Stimulated activated CD4-positive, alpha-beta T cell treated with anti-CD3 and anti-CD28 coated beads, TNF-alpha, amount 100 ng/mL, for 4 hours (primary cell): ENCODE measurements at places on chromosomes 6 and 20.

DNA sequence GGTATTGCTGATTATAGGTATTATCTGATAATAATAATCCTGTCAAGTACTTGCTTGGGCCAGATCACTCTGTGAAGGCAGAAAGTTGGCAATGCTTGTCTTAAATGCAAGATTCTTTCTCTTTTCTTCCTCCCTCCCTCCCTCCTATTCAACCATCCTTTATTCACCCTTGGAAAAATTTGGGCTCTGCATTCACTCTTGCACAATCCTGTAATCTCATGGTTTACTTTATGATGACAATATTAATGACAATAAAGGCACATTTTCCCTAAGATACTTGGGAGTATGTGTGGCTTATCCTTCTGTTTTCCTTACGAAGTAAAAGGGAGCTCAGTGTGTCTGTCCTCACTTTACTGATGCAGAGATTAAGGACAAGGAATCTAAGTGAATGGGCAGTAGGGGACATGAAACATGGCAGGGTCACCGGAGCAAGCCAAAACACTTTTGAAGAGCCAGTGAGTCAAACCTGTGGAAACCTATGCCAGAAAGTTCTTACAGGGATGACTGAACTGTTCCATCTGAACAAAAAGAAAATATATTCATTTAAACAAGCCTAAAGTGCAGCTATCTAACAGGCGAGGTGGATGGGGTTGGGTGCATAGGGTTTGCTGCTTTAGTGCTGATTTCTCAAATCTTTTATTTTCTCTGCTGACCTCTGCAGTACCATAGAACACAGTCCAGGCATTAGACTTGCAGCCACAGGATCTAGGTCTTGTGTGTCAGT lies 14.6 kb upstream of the RIPOR2 start:
- no peak for DNase-seq

DNA sequence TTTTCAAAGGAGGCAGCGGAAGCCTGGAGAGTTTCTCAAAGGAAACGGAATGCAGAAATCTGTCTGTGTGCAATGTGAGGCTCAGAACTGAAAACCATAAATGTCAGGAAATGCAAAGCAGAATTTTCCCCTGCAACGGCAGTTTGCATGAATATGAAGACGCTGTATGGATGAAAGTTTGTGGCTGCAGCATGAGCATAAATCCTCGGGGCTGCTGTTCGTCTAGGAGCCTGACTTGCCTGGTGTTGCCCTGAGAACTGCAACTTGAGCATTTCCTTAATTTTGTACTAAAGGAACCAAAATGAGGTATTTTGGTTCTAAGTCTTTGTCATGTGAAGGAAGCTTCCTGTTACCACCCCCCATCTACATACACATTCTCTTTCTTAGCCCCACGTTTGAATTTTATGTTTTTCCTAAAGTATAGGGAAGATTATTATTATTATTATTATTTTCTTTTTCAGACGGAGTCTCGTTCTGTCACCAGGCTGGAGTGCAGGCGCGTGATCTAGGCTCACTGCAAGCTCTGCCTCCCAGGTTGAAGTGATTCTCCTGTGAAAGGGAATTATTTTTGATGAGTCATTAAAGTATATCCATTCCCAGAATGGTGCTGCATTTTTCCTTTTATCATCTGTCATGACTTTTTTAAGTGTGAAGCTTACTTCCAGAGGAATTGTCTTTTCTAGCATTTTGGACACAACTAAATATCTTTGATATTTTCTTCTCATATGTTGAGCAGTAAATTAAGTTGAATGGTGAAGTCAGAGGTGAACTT lies 33.1 kb downstream of the MTHFD1L start:
- DNase-seq, result no peak

DNA sequence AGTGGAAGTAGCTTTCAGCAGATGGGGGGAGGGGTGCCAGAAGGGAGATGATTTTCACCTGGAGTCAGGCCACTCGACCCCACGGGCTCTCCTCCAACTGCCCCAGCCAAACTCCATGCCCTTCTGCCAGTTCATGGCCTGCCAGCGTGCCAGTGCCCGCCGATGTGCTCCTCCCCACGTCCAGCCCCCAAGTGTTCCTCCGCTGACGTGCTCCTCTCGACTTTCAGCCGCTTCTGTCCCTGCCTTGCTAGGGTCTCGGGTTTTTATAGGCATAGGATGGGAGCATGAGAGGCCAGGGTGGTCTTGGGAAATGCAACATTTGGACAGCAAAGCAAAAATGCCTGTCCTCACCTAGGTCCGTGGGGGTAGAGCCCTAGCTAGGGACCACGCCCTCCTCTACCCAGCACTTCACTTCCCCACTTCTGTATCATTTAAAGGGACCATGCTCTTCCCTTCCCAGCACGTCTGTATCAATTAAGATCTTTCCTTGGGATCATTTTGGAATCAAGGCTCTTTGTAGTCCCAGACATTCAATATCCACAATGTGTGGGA lies 54.4 kb downstream of the PRND start:
- DNase-seq, result no peak

DNA sequence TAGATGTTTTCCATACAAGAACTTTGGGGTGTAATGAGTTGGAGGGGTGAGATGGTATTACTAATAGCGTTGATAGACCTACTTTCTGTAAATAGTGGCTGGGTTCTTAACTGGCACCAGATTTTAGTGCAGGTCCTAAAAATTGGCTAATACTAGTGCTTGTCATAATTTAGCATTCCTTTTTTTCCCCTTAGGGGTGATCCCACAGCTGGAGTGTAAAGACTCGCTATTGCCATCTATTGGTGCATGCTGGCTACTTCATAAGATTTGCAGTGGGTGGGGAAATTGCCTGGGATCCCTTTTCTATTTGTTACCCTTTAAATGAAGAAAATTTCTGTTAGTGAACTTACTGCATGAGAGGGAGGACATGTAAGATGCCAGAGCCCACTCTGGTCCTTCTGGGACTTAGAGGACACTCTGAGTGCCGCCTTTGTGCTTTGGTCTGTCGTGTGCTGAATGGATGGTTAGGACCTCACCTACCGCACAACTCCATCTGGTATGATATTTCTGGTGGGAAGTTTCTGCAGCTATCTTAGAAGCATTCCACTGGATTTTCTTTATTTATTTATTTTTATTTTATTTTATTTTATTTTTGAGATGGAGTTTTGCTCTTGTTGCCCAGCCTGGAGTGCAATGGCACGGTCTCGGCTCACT lies 195.5 kb downstream of the JARID2 start:
- no peak for DNase-seq

GRCh38 chr6:142846883-142847287 lies 98.1 kb downstream of the HIVEP2 start:
- no peak for DNase-seq

DNA sequence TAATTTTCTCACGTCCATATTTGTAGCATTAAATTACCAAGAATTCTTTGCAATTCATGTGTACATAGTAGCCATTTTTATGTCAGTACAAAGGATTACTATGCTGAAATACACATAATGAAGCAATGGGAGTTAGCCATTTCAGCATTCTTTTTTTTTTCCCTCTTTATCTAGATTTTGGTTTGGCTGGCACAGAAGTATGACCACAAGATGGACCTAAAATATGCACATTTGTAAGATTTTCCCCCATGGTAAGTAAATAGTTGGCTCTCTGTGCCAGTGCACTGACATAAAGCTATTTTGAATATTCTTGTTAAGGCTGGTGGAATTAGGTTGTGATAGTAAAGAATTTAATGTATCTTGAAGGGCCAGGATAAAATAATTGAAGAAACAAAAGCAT lies 486.1 kb upstream of the BTBD3 start:
- no peak for DNase-seq

DNA sequence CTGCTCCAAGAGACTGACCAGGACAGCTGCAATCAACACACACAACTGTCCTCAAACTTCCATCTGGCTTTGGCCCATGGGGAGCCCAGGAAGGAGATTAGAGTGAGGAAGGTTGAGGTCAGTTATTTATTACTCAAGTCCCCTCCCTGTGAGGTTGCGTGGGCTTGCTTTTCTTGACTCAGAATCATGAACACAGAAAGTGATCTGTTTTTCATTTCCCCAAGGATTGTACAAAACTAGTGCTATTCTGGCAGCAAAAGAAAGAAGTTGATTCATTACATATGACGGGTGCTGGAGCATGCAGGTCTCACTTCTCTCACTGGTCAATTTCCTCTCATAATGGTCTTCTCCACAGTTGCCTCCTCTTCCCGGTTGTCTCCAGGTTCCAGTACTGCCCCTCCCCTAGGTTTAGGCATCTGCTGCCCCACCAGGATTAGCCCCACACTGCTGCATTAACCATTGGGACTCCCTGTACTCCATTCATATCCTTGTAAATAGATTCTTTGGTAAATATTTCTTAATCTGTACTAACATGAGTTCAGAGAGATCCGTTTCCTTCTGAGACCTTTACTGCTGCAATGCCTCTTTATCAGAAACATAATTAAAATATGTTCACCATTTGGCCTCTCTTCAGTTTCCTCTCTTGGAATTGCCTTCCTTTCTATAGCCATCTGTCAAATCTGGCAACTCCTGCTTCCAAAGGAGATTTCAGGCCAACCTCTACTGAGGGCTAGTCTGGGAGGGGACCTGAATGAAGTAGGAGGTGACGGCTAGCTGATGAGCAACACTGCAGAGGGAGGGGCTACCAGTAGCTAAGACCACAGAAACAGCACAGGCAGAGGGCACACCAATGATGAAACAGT lies 888.8 kb downstream of the QKI start:
- DNase-seq, result no peak

- no peak for DNase-seq
Observed at GRCh38 chr6:139583420-139583819, 209.0 kb upstream of the CITED2 start.

DNA sequence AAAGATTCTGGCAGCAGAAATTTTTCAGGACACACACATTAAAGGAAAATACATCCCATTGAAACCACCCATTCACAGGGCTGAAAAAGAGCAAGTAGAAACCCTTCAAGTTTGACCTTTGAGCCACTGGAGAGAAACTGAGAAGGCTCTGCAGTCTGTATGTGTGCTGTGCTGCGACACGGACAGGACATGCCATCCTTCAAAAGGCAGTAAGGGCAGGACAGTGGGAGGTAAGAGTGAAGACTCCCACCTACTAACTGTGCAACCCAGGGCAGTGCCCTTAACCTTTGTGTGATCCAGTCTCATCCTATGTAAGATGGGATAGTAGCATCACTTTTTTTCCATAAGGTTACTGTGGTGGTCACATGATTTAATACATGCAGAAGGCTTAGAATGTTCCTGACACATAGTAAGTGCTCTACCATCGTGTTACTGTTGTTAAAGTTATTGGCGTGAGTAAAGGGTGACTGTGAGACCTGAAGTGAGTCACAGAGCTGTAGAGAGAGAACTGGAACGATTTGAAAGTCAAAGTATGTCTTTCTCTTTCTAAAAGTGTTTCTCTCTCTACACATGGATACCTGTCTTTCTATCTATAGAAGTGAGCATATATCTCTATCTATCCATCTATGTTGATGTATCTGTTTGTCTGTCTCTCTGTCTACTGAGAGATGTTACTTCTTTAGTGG lies 153.7 kb upstream of the OLIG3 start:
- no peak for DNase-seq

DNA sequence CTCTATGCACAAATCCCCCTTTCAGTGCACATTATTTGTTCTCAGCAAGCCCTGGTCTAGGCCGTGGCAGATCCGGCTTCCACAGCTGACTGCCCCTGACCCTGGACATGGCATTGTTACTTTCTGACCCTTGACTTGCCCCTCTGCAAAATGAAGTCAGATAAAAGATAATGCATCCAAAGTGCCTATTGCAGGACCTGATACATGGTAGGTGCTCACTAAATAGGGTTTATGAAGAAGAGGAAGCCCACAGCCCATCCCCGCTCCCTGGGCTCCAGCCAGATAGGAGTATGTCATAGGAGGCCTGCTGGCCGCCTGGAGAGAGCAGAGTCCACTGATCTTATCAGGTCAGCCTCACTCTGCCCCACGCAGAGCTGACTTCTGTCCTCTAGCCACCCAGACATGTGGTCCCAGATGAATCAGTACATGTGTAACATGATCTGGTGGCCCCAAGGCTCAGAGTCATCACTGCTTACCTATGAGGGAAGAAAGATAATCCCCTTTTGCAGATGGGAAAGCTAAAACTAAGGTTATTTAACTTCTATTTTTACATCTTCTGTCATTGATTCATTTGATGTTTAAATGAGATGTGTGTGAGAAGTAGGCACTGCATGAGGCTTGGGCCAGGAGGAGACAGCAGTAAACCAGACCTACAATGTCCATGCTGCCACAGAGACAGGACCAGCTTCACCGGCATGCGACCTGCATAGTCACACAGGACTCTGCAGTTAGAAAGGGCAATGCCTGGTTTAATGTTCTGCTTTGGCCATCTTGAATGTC lies 20.4 kb downstream of the MAFB start:
- DNase-seq, result no peak

DNA sequence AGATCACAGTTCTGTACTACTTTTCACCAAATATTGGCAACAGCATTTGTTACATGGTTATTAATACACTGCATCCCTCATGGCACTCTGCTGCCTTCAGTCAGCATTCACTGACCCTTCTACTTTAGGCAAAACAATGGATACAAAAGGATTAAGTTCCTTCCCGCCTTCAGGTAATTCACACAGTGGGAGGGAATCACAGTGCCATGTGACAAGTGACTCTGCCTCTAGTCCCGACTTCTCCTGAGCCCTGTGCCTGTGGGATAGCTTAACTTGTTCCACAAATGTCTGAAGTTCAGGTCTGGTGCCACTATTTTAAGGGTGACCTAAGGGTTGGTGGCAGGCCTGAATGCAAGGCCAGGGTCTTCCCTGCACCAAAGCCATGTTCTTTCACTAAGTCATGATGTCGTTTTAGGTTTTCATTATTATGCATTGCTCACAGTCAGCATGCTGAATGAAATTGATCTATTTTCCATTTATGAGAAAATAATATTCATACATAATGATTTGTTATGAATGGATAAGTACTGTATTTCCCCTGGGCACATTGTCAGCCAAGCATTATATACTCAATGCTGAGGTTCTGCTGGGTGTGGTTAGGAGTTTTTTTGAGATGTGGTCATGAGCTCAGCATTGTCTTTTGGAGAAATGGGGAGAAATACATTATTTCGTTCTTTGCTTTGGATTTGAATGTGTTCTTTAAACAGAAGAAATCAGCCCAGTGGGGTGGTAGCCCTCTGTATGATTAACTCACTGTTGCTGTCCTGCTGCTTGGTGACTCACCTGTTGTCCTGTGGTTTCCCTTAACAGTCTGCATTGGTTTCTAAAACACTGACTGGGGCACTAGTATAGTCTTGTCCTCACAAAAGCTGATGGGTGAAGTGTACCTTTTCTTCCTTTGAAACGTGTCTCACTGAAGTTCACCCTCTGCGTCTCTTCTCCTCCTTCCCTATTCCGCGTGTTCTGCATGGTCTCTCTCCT lies 66.4 kb downstream of the AFDN start:
- DNase-seq, result no peak
